ENCODE measurements at places on chromosomes 5 and 9.

DNA sequence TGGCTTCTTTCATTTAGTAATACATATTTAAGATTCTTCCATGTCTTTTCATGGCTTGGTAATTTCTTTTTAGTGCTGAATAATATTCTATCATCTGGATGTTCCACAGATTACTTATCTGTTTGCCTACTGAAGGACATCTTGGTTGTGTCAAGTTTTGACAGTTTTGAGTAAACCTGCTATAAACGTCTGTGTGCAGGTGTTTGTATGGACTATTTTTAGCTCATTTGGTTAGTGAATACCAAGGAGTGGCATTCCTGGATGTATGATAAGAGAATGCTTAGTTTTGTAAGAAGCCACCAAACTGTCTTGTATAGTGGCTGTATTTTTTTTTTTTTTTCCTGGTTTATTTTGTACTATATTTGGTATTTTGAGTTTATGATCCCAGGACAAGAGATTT lies 38.4 kb downstream of the PRRC1 start:
- DNase-seq = no peak

DNA sequence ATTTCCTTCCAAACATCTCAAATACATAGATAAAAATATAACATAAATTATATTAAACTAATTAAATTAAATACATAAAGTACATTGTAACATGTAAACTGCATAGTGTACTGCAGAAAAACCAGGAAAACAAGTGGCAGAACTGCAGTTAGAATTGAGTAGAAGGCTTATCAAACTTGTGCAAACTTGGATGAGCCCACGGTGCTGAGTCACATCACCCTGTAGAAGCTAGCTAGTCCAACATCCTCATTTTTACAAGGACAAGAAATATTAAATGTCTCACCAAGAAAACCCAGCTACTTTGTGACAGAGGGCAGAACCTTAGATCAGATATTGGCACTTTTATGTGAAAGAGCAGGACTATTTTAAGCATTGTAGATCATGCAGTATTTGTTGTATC lies 807.9 kb upstream of the NUDT12 start:
- DNase-seq = no peak

- DNase-seq = no peak
Observed at GRCh38 chr5:25764733-25765132, 1120.0 kb upstream of the CDH10 start.

GRCh38 chr9:72615931-72616330 lies 94.5 kb downstream of the TMC1 start:
- no peak for DNase-seq

DNA sequence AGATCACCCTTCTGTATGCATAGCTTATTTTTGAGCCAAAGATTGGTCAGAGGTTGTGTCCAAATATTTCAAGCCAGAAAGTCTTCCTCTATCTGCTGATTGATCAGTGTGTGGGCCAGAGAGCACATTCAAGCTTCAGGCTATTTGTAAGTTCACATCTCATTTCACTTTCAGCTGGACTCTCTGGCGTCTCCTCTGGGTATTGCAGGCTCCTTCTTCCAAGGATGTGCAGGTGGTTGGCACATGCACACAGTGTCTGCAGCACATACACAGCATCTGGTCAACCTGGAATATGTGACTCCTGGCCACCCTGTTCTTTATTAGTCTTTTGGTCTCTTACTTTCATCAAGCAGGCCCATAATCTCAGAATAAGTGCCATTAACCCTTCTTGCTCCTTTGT lies 516.1 kb downstream of the ANXA1 start:
- no peak for DNase-seq

GRCh38 chr9:110782701-110783100 lies 114.1 kb downstream of the MUSK start:
- DNase-seq = no peak

GRCh38 chr5:59007460-59008063 lies 424.7 kb downstream of the RAB3C start:
- DNase-seq = no peak

DNA sequence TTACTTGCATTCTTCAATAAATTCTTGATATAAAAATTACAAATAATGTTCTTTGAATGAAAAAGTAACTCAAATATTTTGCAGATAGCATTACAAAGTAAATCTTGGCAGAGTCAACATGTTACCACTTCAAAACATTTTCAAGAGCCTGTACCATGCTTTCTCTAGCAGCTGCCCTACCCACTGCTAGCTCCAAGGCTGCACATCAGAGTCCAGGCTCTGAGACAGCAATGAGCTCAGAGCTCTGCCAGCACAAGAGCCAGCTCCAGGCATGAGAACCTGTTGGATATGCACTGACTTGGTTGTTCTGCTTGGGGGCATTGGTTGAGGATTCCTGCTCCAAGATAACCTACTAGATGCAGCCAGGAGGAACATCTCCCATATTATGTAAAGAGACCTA lies 211.3 kb upstream of the HAPLN1 start:
- no peak for DNase-seq

GRCh38 chr9:98501819-98502218 lies 206.9 kb downstream of the GABBR2 start:
- DNase-seq = no peak

DNA sequence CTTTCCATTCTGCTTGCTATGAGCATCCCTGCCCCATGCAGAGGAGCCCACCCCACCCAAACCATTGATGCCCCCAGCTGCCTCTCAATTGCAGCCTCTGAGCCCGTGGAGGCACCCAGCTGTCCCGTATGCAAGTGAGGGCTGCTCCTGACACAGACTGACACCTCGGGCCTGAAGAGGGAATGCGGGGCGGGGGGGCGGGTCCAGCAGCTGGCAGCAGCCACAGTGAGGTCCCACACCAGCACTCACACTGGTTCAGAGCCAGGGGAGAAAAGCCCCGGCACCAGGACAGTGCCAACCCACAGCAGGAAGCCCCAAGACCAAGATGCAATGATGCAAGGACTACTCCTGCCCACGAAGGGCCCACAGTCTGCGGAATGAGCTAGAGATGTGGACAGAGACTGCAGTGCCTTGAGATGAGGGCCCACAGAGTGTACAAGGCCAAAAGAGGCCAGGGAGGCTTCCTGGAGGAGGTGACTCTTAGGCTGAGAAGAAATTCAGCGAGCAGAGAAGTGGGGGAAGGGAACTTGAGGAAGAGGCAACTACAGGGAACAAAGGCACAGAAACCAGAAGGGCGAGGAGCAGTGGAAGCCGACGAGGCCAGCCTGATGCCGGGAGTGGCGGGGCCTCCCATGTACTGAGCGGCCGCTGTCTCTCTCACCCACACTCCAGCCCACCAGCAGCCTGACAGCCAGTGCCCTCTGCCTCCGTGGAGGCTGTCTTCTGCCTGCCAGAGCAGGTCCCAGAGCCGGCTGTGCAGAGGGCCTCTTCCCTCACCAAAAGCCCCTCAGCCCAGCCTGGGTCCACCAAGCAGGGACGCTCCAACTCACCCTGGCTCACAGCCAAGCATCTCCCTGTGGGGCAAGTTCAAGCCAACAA lies 9.2 kb downstream of the EEIG1 start:
- DNase-seq = no peak

All from activated CD8-positive, alpha-beta memory T cell treated with anti-CD3 and anti-CD28 coated beads, Interleukin-2, amount 50 U/mL, for 4 hours (primary cell).